ENCODE measurements at places on chromosomes 3 and 15.

GRCh38 chr15:73305331-73306211 is 63.2 kb downstream of the HCN4 start:
- peak; percentile 94 for DNase-seq

DNA sequence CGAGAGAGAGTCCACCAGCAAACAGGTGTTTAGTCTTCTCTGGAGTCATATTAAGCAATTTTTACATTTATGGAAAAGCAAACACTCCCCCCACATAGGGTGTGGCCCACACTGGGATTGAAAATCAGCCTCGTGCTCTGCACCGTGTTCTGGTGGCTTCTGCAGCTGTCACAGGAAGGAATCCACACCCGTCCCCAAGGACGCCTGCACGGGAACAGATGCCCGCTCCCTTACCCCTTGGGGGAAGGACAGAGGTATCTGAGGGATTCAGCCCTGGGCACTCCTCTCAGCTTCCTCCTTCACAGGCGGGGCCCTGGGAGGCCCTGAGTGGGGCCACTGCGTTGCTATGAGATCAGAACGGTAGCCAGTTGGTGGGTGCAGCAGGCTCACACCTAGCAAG is 27.8 kb downstream of the LIPC start:
- DNase-seq, result no peak

GRCh38 chr3:148077965-148078364 is 619.7 kb upstream of the AGTR1 start:
- DNase-seq, result no peak

GRCh38 chr15:35545316-35545823 is 595 bp downstream of the DPH6 start:
- peak; percentile 26 for DNase-seq

DNA sequence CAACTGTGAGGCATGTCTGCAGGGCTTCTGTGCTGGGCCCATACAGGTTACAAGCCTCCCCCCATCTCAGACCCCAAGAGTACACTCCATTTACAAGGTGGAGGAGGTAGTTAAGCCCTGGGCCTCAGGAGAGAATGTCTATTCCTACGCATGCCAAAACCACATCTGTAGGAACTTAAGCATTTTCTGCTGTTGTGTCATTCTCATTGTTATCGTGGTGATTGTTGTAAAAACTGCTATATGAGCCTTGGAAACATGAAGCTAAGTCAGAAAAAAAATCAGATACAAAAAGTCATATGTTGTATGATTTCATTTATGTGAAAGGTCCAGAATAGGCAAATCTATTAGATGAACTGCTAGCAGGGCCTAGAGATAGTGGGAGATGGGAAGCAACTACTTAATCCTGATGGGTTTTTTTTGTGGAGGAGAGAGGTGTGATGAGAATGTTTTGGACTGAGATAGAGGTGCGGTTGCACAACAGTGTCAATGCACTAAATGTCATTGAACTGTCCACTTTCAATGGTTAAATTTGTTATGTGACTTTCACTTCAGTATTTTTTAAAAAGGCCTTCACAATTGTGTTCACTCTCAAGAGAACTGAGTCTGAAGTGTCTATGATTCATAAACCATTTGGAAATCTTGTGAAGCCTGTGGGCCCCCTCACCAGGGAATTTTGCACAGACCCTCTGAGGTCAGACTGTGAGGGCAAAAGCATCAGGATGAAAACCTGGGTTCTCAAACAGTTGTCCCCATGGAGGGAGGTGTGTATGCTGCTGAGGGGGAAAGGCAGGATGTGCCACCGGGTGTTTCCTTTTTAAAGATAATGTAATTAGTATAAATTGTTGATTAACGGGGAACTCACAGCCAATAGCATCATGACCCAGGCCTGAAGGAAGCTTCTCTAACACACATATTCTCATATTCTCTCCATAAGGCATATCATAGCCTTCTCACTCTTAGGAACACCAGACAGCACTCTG is 3.2 kb downstream of the RTP3 start:
- DNase-seq, result no peak

DNA sequence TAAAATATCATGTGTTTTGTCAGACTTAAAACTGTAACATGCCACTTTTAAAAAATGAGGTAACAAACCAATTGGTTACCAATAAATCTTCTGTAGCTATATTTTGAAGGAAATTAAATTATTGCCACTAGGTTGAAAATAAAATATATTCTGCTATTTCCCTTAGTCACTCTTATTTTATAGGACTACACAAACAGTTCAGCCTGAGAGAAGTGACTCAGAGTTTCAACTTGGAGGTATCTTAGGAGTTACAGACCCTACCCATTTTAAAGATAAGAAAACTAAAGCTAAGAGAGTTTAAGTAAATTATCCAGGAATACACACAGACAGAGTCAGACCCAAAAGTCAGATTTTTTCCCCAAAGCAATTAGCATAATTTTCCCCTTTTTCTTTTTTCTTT is 65.1 kb downstream of the PIK3CB start:
- no peak for DNase-seq

- DNase-seq, result no peak
Measured at GRCh38 chr3:139619484-139619883, 58.3 kb downstream of the NMNAT3 start.

- DNase-seq, result no peak
Measured at GRCh38 chr3:31449318-31449717, 83.4 kb upstream of the STT3B start.

DNA sequence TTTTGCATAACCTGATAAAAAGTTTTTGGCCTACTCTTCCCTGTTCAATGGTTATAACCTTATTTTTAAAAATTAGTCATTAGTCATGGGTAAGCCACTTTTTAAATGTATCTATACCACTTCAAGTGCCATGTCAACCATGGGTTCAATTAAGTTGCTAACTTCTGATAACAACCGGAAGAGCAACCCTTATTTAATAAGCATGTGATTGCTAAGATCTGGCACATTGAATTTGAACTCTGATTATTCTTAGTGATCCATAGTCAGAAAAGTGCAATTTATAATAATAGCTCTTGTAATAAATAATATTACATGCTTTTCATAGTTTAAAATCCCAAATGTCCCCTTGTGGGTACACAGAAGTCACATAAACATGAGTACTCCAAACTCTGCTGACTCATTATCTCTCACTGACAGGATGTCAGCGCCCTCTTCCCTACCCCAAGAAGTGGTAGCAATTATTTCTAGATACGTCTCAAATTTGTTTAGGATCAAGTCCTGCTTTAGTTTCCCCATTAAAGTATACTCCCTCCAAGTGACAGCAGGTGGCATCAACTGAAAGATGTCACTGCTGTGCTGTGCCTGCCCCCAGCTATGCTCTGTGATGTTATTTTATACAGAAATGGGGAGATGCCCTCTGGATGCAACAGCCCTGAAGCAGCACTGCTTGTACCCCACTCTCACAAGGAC is 18.6 kb downstream of the SAMD7 start:
- no peak for DNase-seq

DNA sequence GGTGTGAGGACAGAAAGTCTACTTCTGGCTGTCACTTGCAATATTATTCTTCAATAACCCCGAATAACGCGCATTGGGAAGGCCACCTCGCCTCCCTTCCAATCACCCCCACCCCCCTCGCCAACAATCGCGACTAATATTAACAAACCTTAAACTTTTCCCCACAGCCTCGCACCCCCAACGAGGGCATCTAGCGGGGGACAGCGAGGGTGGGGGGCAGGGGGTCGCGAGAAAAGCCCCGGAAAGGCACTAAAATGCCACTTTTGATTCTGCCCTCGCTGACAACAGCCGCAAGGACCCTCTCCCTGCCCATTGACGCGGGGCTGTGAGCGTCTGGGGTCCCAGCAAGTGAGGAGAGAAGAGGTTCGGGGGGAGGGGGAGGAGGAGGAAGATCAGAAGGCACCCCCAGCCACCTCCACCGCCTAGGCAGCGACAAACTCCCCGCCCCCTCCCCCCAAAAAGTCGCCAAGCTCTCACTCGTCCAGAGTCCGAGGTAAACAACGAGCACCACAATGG is 868 bp downstream of the SATB1 start:
- no peak for DNase-seq

GRCh38 chr3:39021029-39021428 is 30.7 kb downstream of the SCN11A start:
- no peak for DNase-seq

- DNase-seq, result no peak
Measured at GRCh38 chr3:117479095-117479494, 769.5 kb downstream of the TUSC7 start.

DNA sequence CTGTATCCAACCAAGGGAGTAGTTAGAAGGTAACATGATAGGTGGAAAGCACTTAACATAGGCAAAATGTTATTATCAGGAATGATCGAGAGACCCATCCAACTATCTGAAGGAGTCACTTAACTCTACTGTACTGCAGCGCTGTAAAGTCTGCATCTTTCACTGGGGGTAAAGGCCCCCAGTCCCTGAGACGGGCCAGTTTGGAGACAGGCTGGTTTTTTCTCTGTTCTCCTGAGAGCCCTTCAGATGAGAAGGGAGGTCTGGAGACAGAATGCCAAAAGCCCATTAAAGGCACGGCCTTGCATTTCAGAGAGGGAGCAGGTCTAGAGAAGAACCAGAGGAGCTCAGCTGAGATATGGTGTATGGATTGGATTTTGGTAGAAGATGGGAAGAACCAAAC is 71.3 kb upstream of the CGNL1 start:
- DNase-seq, result no peak

DNA sequence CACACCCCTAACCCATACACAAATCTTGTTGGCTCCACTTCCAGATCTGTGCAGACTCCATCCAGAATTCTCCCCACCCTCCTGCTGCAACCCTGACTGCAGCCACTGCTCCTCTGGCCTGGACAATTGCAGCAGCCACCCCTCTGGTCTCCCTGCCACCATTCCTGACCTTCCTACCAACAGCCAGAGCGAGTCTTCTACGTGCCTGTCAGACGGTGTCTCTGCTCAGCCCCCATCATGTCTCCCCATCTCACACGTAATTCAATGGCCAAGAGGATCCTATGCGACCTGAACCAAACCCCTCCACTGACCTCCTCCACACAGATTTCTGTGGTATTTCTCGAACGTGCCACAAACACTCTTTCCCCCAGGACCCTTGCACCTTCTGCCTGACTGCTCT is 103.3 kb downstream of the TPRA1 start:
- no peak for DNase-seq

GRCh38 chr15:58203537-58203936 is 65.4 kb downstream of the AQP9 start:
- DNase-seq, result peak; percentile 35

- DNase-seq, result no peak
Measured at GRCh38 chr3:149920119-149920518, 50.6 kb downstream of the PFN2 start.

GRCh38 chr3:468172-468571 is 271.6 kb downstream of the CHL1 start:
- no peak for DNase-seq

DNA sequence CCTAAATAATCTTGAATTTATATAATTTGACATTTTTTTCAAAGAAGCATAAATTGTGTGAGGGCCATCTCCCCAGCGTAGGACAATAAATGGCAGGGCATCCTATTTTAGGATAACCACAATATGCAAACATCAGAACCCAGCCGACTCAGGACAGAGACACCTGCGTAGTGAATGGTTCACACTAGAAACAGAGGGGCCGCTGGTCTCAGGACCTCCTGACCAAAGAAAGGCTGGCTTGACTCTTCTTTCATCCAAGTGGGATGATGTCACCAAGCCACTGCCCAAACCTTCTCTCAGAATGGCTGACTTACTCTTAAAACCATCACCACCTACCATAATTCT is 162.1 kb downstream of the FOXP1 start:
- DNase-seq, result no peak

DNA sequence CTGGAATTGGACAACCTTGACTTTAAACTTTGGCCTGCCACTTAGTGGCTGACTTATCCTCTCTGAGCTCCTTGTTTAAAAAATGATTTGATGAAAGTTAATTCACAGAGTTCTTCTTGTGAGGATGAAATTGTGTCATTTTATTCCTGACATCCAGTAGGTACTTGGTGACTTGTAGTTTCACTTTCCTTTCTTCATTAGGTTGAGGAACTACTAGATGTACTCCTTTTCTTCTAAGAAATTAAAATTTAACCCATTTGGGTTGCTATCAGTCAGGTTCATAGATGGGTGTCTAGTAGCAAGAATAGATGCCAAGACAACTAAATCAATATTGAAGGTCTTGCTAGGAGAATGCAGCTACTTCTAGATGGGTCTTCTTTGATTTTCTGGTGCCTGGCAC is 5.2 kb downstream of the NR1D2 start:
- DNase-seq, result no peak

GRCh38 chr15:67783303-67783702 is 42.0 kb upstream of the SKOR1 start:
- DNase-seq, result no peak

DNA sequence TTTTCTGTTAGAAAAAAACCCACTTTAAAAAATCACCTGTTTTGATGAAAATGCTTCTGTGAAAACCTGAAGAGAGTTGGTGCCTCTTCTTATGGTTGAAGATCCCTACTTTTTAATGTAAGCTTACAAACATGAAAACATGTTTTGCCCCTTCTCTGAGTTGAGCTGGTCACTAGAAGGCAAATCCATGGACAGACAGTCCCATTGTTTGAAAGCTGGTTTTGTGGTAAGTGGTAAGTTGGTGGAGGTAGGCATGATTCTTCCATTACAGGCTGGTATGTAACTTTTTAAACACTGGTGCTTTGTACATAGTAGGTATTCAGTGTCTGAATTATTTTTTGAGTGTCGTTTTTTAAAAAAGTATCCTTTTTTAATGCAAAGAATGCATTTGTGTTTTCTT is 6.1 kb downstream of the ABHD5 start:
- DNase-seq, result no peak

DNA sequence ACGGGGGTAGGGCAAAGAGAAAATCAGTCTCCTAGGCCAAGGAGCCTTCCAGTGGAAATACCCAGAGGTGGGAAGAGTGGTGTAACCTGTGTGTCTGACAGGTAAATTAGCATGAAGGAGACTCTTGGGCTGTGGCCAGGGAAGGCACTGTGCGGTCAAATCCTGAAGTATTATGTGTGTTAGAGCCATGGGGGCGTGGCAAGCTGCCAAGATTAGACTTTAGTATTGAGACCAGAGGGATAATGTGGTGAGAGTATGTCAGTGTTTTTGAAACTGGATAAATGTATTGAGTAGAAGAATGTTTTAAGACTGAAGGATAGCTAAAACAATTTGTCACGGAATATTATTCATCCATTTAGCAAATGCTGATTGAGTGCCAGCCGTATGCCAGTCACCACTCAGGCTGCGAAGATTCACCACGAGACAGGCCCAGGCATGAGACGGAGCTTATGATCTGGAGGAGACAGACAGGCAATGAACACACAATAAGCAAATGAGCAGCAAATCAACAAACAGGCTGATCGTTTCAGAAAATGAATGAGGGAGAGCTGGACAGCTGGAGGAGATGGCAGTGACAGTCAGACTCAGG is 445.9 kb downstream of the MCTP2 start:
- DNase-seq, result no peak

DNA sequence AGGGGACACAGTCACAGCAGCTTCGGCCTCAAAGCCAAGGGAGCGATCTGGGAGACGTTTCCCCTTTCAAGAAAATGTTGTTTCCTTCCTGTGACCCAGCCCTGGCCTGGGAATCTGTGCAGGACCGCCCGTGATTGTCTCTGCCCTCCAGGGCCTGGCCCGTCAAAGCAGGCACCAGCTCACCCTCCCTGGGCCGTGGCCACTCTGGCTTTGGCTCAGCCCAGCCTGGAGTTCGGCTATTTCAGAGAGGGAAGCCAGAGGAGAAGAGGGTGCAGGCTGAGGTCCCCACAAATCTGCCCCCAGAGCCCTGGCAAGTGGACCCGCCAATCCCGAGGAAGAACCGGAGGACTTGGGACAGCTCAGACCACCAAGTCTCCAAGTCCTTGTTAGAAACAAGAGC is 12.7 kb downstream of the GATA2 start:
- DNase-seq, result no peak

Data from HTR-8/SVneo (cell line).